ENCODE measurements at places on chromosomes 7 and 10. TPM values are rescaled to one million over a fixed set of nuclear protein-coding genes. Genes with fewer than 3 reads are reported as not detected.

The ZNF487 gene
- 18.1 TPM for total RNA-seq

The NME8 gene
- total RNA-seq: not detected

DNA sequence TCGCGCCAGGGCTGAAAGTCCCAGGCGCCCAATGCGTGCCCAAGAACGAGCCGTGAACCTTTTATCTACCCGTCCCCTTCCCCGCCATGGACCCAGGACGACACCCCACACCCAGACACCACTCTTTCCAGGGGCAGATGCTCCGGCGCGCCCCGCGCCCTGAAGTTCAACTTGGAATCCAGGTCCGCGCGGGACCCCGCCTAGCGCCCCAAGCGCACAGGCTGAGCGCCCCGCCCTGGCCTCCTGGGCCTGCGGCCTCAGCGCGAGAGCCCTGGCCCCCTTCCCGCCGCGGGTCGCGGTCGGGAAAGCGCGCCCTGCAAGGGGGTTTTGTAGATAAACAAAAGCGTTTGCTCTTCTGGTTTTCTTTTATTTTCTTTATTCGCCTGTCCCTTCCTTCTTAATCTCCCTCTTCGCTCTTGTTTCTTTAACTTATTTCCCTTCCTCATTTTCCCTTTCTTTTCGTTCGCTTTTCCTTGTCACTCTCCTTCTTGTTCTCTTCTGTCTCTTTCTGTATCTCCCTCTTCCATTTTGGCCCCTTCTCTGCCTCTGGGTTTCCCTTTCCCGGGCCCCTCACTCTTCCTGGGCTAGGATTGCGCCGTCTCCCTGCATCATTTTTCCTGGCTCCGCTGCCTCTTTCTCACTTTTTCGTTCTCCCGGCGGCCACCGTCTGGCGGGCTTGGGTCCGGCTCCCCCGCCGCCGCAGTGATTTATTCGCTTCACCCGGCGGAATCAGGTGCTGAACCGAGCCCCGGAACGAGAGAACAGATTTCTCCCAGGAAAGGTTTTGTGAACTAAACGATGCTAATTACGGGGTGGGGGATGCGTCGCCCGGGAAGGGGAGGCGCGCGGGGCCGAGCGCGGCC is 15.3 kb upstream of the PAX2 start:
- no peak for DNase-seq

DNA sequence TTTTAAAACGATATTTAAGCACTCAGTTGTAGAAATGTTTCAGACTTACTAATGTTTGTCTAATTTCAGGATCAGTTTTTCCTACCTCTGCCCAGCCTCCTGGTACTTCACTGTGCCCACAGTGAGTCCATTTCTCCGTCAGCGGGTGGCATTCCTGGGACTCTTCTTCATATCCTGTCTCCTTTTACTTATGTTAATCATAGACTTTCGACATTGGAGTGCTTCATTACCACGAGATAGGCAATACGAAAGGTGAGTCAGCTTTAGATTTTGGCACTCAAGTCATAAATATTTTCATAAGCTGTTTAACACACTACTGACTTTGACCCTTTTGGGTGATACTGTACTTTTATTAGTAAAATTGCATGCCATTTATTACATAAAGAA is 2.1 kb downstream of the ENTPD7 start:
- DNase-seq: no peak

The SFRP4 gene
- total RNA-seq: 11.2 TPM

All from urinary bladder (tissue), 4 donors.